ENCODE measurements at places on chromosomes 11 and 22. TPM values are rescaled to one million over a fixed set of nuclear protein-coding genes. Genes with fewer than 3 reads are reported as not detected.

GRCh38 chr11:64846998-64847666, 2.7 kb upstream of the CDC42BPG start:
- no peaks in the 10 kb centered on the region for H3K36me3 ChIP-seq
- no peak overlapping the region for H3K4me3 ChIP-seq
- DNase-seq = peak; percentile 92

- no peak overlapping the region for H3K4me3 ChIP-seq
- no peak overlapping the region for H3K27ac ChIP-seq
- H3K36me3 ChIP-seq = no peaks in the 10 kb centered on the region
- DNase-seq = no peak
Observed at GRCh38 chr11:118194835-118195627, 18.6 kb upstream of the SCN2B start.

- H3K4me1 ChIP-seq = peaks cover 32% of the 10 kb centered on the region
- peaks cover 24% of the 10 kb centered on the region for H3K27me3 ChIP-seq
- no peak for DNase-seq
- H3K27ac ChIP-seq = no peak overlapping the region
- H3K4me3 ChIP-seq = no peak overlapping the region
Observed at GRCh38 chr11:119723243-119723951, 5.6 kb downstream of the NECTIN1 start.

DNA sequence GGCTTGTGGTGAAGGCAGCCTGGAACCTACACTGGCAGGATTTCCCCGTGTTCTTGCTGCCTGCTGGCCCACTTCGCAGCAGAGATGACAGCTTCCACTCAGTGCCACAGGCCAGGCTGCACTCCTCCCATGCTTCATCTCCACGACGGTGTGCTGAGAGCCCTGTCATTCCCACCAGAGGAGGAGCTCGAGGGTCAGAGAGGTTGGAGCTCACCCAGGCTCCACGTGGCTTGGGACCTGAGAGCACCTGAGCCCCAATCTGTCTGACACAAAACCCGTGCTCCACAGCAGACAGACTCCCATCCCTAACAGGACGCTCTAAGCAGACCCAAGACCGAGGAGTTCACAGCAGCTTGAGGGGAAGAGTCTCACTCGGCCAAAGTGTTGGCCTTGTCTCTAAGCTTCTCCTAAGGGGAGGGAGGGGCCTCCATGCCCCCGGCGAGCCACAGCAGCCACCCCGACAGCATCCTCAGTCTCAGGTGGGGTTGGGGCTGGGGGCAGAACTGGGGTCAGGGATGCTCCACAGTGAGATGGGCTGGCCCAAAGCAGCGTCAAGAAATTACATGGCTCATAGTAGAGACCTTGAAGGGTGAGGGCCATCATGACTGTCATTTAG, 10.7 kb downstream of the LRFN4 start:
- H3K36me3 ChIP-seq = no peaks in the 10 kb centered on the region
- no peaks in the 10 kb centered on the region for H3K27me3 ChIP-seq
- DNase-seq = no peak
- no peak overlapping the region for H3K27ac ChIP-seq

- DNase-seq = no peak
- peaks cover 25% of the 10 kb centered on the region for H3K4me1 ChIP-seq
- no peak overlapping the region for H3K27ac ChIP-seq
- H3K4me3 ChIP-seq = no peak overlapping the region
Observed at GRCh38 chr11:95688015-95688414, 101.6 kb downstream of the FAM76B start.

GRCh38 chr11:14366936-14367335, 8.0 kb upstream of the RRAS2 start:
- no peaks in the 10 kb centered on the region for H3K36me3 ChIP-seq
- peaks cover 20% of the 10 kb centered on the region for H3K4me1 ChIP-seq
- no peak overlapping the region for H3K4me3 ChIP-seq
- DNase-seq = no peak
- no peak overlapping the region for H3K27ac ChIP-seq

DNA sequence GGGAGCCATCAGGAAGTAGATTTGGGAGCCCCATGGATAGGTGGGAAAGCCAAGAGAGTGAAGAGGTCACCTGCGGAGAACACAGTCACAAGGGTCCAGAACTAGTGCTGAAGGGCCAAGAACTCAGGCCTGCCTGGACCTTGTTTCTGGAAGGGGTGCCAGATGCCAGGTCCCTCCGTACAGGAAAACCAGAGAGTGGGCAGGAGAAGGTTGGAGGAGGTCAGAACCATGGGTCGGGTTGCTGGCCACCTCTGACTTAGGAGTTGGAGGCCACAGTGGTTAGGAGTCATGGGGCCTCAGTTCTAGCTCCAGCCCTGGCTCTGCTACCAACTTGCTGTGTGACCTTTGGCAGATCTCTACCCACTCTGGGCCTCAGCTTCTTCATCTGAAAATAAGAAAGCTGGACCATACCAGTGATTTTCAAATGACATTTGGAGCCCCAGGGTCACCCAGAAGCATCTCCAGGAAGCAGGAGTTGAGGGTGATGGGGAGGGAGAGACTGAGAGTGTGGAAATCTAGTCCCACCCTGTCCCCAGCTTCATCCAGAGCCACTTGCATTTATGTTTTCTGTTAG, 20.8 kb upstream of the TUB start:
- H3K27me3 ChIP-seq = no peaks in the 10 kb centered on the region
- H3K4me3 ChIP-seq = no peak overlapping the region
- H3K36me3 ChIP-seq = no peaks in the 10 kb centered on the region
- H3K27ac ChIP-seq = no peak overlapping the region
- no peaks in the 10 kb centered on the region for H3K4me1 ChIP-seq

DNA sequence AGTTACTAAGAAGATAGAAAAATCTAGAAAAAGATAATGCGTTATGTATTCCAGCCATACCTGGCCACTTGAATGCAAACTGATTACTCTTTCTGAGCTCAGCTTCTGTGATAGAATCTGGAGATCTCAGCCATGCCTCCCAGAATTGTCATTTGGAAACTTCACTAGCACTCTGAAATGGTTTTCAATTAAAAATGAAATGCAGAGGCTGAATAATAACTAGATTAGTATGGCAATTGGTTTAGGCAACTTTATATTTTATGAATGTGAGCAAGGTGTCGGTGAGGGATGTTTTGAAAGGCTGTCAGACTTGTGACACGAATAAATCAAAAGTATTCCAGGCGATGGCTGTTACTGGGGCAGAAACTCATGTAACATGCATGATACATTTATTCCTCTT, 128.8 kb upstream of the SORL1-AS1 start:
- H3K27me3 ChIP-seq = no peaks in the 10 kb centered on the region
- no peak for DNase-seq
- peaks cover 14% of the 10 kb centered on the region for H3K36me3 ChIP-seq

DNA sequence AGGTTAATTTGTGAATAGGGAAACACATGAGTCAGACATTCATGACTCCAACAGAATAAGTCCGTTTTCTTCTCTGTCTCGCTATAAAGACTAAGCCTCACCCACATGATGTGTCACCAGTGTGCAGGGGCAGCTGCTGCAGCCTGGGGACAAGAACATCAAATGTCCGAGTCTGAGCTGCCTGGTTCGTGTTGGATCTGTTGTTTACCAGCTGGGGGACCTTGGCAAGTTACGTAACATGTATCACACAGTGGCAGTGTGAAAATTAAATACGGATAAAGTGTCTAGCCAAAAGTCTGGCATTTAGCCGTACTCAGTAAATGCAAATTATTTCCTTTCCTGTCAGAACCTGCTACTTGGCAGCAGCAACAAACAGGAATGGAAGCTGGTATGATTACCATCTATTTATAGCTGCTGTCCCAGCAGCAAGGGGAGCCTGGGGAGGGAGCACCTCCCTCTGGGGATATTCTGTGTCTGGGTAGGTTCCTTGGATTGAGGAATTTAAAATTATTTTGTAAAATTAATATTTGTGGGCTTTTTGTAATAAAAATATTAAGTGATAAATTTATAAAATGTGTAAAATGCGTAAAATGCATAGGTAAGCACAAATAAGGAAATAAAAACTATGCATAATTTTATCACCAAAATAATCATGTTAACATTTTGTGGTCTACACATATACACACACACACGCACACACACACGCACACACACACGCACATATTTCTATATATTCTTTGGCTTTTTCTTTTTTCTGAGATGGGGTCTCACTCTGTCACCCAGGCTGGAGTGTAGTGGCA, 1.3 kb upstream of the CLDN25 start:
- H3K27ac ChIP-seq = no peak overlapping the region
- H3K4me1 ChIP-seq = no peaks in the 10 kb centered on the region
- H3K27me3 ChIP-seq = peaks cover 5% of the 10 kb centered on the region
- no peak for DNase-seq
- H3K4me3 ChIP-seq = no peak overlapping the region
- no peaks in the 10 kb centered on the region for H3K36me3 ChIP-seq

DNA sequence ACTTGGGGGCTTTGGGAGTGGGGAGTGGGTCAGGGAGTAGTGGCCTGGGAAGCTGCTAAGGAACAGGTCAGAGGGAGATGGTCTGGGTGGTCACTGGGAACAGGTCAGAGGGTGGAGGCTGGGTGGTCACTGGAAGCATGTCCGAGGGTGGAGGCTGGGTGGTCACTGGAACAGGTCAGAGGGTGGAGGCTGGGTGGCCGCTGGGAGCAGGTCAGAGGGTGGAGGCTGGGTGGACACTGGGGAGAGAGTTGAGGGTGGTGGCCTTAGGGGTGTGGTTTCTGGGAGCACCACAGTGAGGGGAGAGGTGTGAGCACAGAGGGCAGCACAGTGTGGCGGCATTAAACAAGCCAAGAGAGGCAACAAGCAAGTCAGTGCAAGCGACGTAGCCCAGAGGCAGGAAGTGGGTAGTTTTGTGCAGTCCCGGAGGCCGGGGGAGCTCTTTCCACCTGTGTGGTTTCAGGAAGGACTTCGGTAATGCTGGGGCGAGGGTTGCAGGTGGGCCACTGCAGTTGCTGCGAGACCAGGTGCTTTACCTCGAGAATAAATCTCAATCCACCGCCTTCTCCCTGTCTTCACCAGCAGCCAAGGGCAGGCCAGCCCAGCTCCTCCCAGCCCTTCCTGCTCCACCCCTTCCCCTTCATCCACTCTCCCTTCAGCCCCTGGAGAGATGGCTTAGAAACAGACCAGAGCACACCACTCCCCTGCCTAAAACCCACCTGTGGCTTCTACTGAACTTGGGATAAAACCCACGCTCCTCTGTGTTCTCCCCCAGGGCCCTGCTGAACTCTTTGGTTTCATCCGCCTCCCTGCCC, 3.2 kb upstream of the CACNA1I start:
- peaks cover 10% of the 10 kb centered on the region for H3K4me1 ChIP-seq
- H3K27ac ChIP-seq = no peak overlapping the region
- peaks cover 3% of the 10 kb centered on the region for H3K27me3 ChIP-seq
- no peak overlapping the region for H3K4me3 ChIP-seq

DNA sequence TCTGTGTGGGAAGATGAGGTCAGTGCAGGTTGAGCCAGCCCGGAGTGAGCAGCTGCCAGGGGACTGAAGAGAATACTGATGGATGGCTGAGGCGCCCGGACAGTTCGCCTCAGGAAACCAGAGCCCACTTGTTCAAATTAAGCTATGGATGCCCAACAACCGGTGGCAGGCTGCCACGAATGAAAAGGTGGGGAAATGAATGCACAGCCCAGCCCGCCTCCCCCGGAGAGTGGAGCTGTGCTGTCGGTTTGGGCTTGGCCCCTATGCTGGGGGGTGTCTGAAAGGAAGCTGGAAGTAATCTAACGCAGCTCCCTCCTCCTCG, 21.9 kb downstream of the HSPA8 start:
- H3K36me3 ChIP-seq = no peaks in the 10 kb centered on the region
- H3K4me1 ChIP-seq = no peaks in the 10 kb centered on the region
- no peak overlapping the region for H3K27ac ChIP-seq
- no peak overlapping the region for H3K4me3 ChIP-seq

- H3K4me1 ChIP-seq = peaks cover 11% of the 10 kb centered on the region
- H3K36me3 ChIP-seq = no peaks in the 10 kb centered on the region
- H3K4me3 ChIP-seq = peak overlapping the region; percentile 77
- no peaks in the 10 kb centered on the region for H3K27me3 ChIP-seq
Observed at GRCh38 chr11:6925636-6926207, 504 bp upstream of the ZNF215 start.

GRCh38 chr22:23970816-23971486, 3.3 kb downstream of the DDT start:
- no peaks in the 10 kb centered on the region for H3K27me3 ChIP-seq
- no peak overlapping the region for H3K27ac ChIP-seq
- peaks cover 2% of the 10 kb centered on the region for H3K36me3 ChIP-seq
- no peaks in the 10 kb centered on the region for H3K4me1 ChIP-seq
- DNase-seq = peak; percentile 3
- H3K4me3 ChIP-seq = no peak overlapping the region

DNA sequence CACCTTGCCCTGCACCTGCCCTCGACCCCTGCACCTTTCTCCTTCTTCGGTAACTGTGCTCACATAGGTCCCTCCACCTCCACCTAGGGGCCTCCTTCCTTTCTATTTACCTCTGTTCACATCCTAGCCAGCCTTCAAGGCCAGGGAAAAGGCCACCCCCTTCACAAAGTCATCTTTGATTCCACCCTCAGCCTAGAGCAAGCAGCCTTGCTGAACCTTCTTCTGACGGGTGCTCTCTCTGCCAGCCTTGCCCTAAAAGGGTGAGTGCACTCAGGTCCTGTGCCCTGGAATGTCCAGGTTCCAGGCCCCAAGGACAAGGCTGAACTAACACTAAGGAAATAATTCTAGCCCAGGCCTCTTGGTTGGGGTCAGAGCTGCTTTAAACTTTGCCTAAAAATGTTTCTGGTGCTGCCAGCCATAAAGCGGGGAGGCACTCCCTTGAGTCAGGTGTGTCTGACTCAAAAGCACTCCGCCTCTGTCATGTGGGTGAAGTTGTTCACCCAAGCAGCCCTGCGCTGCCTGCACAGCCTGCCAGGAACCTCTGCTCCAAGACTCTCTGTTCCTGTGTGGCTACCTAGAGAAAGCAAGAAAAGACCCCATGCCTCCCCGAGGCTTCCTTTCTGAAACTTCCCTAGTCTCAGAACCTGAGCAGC, 9.2 kb upstream of the FAM83F start:
- no peak for DNase-seq
- H3K4me3 ChIP-seq = no peak overlapping the region
- no peaks in the 10 kb centered on the region for H3K4me1 ChIP-seq
- peaks cover 23% of the 10 kb centered on the region for H3K27me3 ChIP-seq

GRCh38 chr22:42357634-42358296, 74.4 kb downstream of the NFAM1 start:
- H3K4me3 ChIP-seq = no peak overlapping the region
- no peak overlapping the region for H3K27ac ChIP-seq
- no peaks in the 10 kb centered on the region for H3K36me3 ChIP-seq
- H3K27me3 ChIP-seq = no peaks in the 10 kb centered on the region
- no peak for DNase-seq

GRCh38 chr11:11668781-11669180, 47.0 kb upstream of the GALNT18 start:
- H3K27me3 ChIP-seq = no peaks in the 10 kb centered on the region
- no peaks in the 10 kb centered on the region for H3K4me1 ChIP-seq
- H3K27ac ChIP-seq = no peak overlapping the region
- DNase-seq = no peak
- no peaks in the 10 kb centered on the region for H3K36me3 ChIP-seq
- H3K4me3 ChIP-seq = no peak overlapping the region

The PKP3 gene
- 0.16 TPM for polyA plus RNA-seq

The PITPNM1 gene
- 136 TPM for polyA plus RNA-seq

The KRTAP5-10 gene
- not detected for polyA plus RNA-seq

The PHLDB1 gene
- polyA plus RNA-seq = 0.23 TPM

The ZNF70 gene
- polyA plus RNA-seq = 2.9 TPM

The ETS1 gene
- polyA plus RNA-seq = 118 TPM

The GDPD4 gene
- not detected for polyA plus RNA-seq

The SCGB1D2 gene
- polyA plus RNA-seq = not detected
